NB4 (cell line): ENCODE measurements at places on chromosomes 7 and 10.

- DNase-seq, result no peak
These were observed 233.9 kb downstream of the RPS24 start for GRCh38 chr10:78267598-78267997.

DNA sequence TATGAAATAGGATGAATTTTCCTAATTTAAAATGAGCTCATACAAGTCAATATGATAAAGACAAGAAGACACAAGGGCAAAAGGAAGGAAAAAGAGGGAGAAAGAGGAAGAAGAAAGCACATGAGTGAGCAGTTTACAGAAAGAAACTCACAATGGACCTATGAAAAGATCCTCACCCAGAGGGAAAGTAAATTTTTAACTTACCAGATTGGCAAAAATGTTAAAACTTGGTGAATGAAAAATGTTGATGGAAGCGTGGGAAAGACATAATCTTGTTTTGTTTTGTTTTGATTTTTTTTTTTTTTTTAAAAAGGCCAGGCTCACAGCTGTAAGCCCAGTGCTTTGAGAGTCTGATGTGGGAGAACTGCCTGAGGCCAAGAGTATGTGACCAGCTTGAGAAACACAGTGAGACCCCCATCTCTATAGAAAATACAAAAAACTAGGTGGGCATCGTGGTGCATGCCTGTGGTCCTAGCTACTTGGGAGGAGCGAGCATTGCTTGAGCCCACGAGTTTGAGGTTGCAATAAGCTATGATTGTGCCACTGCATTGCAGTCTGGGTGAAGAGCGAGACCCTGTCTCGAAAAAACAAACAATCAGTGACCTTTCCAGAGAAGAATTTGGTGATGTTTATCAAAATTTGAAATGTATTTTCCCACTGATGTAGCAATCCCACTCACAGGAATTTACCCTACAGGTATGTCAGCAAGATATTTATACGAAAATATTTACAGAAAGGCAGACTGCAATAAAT lies 152.9 kb upstream of the ASAH2 start:
- DNase-seq, result no peak

GRCh38 chr7:2923886-2924574 lies 79.9 kb upstream of the GNA12 start:
- DNase-seq, result no peak

GRCh38 chr7:149720372-149721083 lies 52.9 kb downstream of the ZNF467 start:
- DNase-seq, result no peak

DNA sequence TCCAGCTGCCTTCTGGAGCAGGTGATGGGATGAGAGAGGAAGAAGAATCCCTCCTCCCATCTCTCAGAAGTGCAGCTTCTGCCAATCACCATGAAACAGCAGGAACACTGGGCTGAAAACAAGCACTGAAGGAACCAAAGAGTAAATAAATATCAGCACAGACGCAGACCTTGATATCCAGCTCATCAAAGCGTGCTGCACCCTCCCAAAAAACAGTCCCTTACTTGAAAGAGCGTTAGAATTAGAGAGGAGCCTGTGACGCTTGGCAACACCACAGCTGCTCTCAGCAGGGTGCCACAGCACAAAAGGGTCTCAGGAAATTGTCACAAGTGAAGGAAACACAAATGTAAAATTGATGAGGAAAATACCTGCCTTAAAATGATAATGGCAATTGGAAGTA lies 39.5 kb downstream of the KLF6 start:
- DNase-seq, result no peak

DNA sequence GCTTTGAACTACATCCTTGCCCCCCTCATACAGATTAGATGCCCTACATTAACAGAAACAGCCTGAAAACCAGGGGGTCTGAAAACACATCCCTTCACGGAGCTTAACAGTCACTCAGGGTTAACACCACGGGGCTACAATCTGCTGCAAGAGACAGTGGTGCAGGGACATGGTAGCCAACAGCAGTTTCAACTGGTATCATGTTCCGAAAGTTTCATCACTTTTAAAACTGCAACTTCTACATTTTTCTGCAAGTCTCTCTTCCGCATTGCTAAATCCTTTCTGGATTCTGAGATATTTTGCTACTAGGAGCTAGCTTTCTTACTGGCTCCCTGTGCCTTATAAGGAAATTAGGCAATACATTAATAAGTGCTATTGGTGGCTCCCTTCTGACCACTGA lies 92.6 kb downstream of the JAZF1 start:
- peak; percentile 92 for DNase-seq

DNA sequence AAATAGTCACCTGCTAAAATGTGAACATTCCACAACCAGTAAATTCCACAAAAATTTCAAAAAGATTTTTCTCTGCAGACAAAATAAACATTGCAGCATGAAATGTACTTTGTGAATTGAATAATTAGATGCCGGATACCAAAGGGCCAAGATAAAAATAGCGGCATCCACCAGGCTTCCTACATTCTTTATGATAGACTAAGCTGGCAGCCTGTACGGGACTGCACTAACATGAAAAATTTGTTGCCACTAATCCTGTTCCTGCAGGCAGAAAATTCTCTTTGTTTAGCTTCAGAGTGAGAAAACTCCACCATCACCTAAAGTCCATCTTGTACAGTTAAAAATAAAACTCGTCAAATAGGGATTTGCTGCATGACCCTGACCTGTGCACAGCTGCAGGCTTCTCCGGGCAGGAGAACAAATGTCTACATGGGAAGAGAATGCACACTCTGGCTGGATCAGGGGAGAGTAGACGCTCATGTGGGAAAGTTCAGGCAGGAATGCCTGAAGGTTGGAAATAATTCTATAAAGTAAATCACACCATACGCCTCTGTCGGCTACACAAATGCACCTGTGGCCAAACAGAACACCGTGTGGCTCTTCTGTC lies 15.6 kb upstream of the ADO start:
- DNase-seq, result no peak

GRCh38 chr10:129580010-129580409 lies 113.0 kb downstream of the MGMT start:
- no peak for DNase-seq
